ENCODE measurements at places on chromosomes 3 and 15. TPM values are rescaled to one million over a fixed set of nuclear protein-coding genes. Genes with fewer than 3 reads are reported as not detected.

DNA sequence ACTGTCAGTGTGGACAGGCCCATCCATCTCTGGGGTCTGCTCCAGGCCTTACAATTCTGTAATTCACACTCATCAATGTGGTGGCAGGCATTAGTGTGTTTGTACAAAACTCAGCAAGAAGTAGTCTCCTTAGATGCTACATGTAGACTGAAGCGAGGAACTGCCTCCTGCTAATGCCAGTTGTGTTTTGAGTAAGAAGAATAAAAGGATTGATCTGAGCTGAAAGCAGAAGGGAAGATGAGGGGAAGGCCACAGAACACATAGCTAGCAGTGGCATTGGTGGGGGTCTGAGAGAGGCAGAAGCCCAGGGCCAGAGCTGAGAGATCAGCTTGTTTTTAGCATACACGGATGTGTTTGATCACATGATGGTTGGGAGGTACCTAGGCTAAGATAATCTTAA lies 144.1 kb downstream of the TIGIT start:
- H3K36me3 ChIP-seq: no peaks in the 10 kb centered on the region
- no peaks in the 10 kb centered on the region for H3K27me3 ChIP-seq
- no peak overlapping the region for H3K27ac ChIP-seq
- H3K4me1 ChIP-seq: no peaks in the 10 kb centered on the region
- H3K4me3 ChIP-seq: no peak overlapping the region

DNA sequence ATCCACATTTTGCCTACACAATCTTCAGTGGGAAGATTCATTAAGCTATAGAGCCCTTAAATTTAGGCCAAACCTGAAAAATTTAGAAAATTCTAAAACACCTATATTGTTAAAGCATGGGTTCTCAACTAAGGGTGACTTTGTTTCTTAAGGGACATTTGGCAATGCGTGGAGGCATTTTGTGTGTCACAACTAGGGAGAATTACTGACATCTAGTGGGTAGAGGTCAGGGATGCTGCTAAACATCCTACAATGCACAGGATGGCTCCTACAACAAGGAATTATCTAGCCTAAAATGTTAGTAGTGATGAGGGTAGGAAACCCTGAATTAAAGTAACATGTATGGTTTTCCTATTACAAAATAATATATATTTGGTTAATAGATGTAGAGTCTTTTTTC lies 55.8 kb downstream of the TBC1D5 start:
- no peaks in the 10 kb centered on the region for H3K27me3 ChIP-seq
- H3K4me1 ChIP-seq: peaks cover 3% of the 10 kb centered on the region
- H3K4me3 ChIP-seq: no peak overlapping the region
- no peaks in the 10 kb centered on the region for H3K36me3 ChIP-seq
- no peak for DNase-seq

- no peaks in the 10 kb centered on the region for H3K27me3 ChIP-seq
- no peaks in the 10 kb centered on the region for H3K36me3 ChIP-seq
- no peak for DNase-seq
- H3K4me3 ChIP-seq: no peak overlapping the region
- H3K4me1 ChIP-seq: no peaks in the 10 kb centered on the region
These were observed 106.6 kb upstream of the SLC6A6 start for GRCh38 chr3:14295801-14296200.

- no peak overlapping the region for H3K4me3 ChIP-seq
- no peak overlapping the region for H3K27ac ChIP-seq
- no peaks in the 10 kb centered on the region for H3K27me3 ChIP-seq
- H3K36me3 ChIP-seq: no peaks in the 10 kb centered on the region
- no peaks in the 10 kb centered on the region for H3K4me1 ChIP-seq
These were observed 69.3 kb upstream of the SMAD3 start for GRCh38 chr15:66996094-66996493.

DNA sequence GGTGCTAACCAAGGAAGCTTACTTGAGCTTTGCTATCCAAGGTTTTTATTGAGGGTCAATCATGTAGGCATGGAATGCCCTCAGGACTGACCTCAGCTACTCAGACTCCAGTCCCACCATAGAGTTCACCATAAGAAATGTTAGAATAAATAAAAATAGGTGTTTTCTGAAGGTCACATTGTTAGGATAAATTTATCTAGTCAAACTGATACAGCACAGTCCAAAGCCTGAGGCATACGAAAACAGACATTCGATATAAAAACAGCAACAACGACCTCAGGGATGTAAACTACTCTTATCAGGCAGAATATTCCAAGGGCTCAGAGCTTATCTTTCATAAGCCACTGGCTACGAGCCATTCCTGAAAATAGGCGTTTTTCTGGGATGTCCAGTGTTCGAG lies 690.6 kb downstream of the MCTP2 start:
- no peak for DNase-seq
- H3K27ac ChIP-seq: no peak overlapping the region
- H3K36me3 ChIP-seq: no peaks in the 10 kb centered on the region
- no peaks in the 10 kb centered on the region for H3K27me3 ChIP-seq

DNA sequence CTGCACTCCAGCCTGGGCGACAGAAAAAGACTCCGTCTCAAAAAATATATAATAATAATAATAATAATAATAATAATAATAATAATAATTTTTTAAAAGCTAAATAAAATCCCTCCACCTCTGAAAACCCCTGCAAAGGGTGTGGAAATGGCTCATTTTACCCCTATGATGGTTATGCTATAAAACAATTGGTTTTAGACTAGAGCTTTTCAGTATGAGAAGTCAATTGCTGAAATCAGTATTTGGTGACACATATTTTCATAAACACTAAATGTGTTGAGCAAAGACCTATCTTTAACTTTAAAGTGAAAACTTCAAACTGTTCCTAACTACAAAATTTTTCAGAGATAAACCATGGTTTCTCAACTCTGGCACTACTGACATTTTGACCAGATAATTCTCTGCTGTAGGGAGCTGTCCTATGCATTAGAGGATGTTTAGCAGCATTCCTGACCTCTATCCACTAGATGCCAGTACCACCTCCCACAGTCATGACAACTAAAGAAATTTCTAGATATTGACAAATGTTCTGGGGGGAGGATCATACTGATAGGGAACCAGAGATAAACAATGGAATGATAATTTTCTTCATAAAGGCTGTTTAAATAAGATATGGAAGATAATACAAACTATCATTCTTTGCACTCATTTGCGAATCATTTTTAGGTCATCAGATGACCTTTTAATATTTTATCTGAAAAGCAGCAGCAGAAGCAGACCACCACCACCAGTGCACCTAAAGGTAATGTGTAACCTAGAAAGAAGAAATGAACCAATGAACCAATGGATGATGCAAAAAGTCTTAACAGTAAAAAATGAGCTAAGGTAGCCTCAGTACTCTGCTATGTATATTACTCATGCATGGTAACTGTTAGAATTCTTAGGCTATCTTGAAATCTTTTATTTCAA lies 13.8 kb downstream of the PTPN9 start:
- no peak overlapping the region for H3K4me3 ChIP-seq

GRCh38 chr3:161339517-161340500 lies 31.5 kb downstream of the SPTSSB start:
- H3K4me3 ChIP-seq: no peak overlapping the region
- no peaks in the 10 kb centered on the region for H3K36me3 ChIP-seq
- no peak overlapping the region for H3K27ac ChIP-seq
- no peaks in the 10 kb centered on the region for H3K4me1 ChIP-seq

DNA sequence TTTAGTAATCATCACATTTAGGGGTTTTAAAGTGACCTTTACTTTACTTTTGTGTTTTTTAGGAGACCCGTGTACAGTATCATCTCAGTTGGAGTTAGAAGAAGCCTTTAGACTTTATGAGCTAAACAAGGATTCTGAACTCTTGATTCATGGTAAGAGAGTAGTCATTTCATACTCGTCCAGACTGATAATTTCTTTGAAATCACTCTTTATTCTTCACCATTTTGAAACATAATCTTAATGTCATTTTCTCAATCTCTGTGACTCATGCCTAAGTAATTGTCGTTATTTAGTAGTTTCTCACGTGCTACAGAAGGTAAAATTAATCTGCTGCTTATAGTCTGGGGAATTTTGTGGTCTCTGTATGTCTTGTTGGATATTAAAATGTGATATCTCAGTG lies 37.7 kb downstream of the PRKCI start:
- H3K27ac ChIP-seq: no peak overlapping the region
- H3K27me3 ChIP-seq: no peaks in the 10 kb centered on the region
- no peak overlapping the region for H3K4me3 ChIP-seq
- H3K4me1 ChIP-seq: no peaks in the 10 kb centered on the region

DNA sequence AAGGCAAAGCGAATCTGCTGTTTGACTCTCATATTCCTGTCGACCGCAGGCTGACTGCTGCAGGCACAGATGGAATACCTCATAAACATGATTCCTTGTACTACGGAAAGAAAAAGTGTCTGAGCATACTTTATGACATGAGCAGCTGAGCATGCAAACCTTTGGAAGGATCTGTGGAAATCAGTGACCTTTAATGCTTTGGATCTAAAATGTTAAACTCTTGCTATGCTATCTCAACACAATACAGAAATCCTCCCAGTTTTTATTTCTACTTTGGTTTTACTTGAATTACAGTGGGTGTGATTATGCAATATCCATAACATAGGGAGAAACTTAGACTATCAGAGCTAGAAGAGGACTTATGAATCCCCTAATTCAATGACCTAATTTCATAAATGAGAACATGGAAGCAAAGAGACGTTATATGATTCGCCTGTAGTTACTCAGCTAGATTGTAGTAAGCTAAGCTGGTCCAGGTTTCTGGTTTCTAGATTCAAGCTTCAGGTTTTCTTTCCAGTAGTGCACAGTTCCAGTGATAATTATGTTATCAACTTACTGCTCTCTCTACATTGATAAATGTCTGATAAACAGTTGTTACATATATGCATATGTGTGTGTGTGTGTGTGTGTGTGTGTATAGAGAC lies 127.6 kb upstream of the GBE1 start:
- no peak overlapping the region for H3K27ac ChIP-seq
- H3K4me3 ChIP-seq: no peak overlapping the region
- no peak for DNase-seq
- H3K36me3 ChIP-seq: no peaks in the 10 kb centered on the region
- no peaks in the 10 kb centered on the region for H3K4me1 ChIP-seq
- no peaks in the 10 kb centered on the region for H3K27me3 ChIP-seq

- no peak overlapping the region for H3K4me3 ChIP-seq
- H3K27me3 ChIP-seq: no peaks in the 10 kb centered on the region
- H3K36me3 ChIP-seq: no peaks in the 10 kb centered on the region
- H3K4me1 ChIP-seq: no peaks in the 10 kb centered on the region
- no peak for DNase-seq
These were observed 3.5 kb downstream of the PLOD2 start for GRCh38 chr3:146157325-146158060.

GRCh38 chr3:173681188-173681678 lies 283.7 kb downstream of the NLGN1 start:
- H3K27me3 ChIP-seq: no peaks in the 10 kb centered on the region
- no peaks in the 10 kb centered on the region for H3K36me3 ChIP-seq
- H3K27ac ChIP-seq: no peak overlapping the region
- no peaks in the 10 kb centered on the region for H3K4me1 ChIP-seq

DNA sequence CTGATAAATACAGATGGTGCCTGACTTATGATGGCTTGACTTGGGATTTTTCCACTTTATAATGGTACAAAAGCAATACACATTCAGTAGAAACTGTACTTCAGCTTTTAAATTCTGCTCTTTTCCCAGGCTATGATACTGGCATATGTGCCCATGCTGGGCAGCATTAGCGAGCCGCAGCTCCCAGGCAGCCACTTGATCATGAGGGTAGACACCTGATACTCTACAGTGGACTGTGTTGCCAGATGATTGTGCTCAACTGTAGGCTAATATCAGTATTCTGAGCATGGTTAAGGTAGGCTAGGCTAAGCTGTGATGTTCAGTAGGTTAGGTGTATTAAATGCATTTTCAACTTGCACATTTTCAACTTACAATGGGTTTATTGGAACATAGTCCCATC lies 17.7 kb upstream of the FEM1B start:
- no peak for DNase-seq
- no peaks in the 10 kb centered on the region for H3K36me3 ChIP-seq
- H3K27ac ChIP-seq: no peak overlapping the region
- H3K27me3 ChIP-seq: no peaks in the 10 kb centered on the region
- no peak overlapping the region for H3K4me3 ChIP-seq

DNA sequence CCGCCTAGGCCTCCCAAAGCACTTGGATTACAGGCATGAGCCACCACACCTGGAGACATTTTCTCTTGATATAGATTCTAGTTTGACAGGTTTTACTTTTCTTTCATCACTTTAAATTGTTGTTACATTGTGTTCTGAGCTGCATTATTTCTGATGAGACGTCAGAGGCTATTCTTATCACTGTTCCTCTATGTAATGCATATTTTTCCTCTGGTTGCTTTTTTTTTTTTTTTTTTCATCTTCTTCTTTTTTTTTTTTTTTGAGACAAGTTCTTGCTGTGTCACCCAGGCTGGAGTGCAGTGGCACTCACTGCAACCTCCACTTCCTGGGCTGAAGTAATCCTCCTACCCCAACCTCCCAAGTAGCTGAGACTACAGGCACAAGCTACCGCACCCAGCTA lies 41.2 kb downstream of the TRA2B start:
- DNase-seq: no peak
- H3K27me3 ChIP-seq: no peaks in the 10 kb centered on the region
- no peaks in the 10 kb centered on the region for H3K4me1 ChIP-seq

DNA sequence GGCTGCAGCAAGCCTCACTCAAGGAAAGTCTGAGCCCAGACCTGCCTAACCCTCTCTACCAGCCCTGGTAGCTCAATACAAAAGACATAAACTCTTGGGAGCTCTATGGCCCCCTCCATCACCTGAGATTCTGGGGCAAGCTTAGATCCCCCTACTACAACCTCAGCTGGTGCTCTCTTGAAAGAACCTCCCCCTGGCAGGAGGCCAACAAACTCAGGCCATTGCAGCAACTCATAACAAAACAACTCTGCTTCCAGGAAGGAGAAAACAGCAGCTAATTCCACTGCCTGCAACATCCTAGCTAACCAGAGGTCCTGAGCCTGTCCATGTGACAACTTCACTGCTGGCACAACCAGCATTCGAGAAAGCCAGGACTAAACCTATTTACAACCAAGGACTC lies 169.2 kb downstream of the ROBO1 start:
- H3K4me3 ChIP-seq: no peak overlapping the region
- no peaks in the 10 kb centered on the region for H3K27me3 ChIP-seq
- no peaks in the 10 kb centered on the region for H3K4me1 ChIP-seq
- H3K36me3 ChIP-seq: no peaks in the 10 kb centered on the region

- no peak overlapping the region for H3K4me3 ChIP-seq
- DNase-seq: no peak
- H3K36me3 ChIP-seq: no peaks in the 10 kb centered on the region
- no peaks in the 10 kb centered on the region for H3K4me1 ChIP-seq
- no peaks in the 10 kb centered on the region for H3K27me3 ChIP-seq
- no peak overlapping the region for H3K27ac ChIP-seq
These were observed 46.6 kb downstream of the FBLN2 start for GRCh38 chr3:13595485-13595884.

GRCh38 chr3:195570344-195570743 lies 13.4 kb downstream of the APOD start:
- no peaks in the 10 kb centered on the region for H3K4me1 ChIP-seq
- H3K27me3 ChIP-seq: no peaks in the 10 kb centered on the region
- no peak overlapping the region for H3K4me3 ChIP-seq
- H3K36me3 ChIP-seq: no peaks in the 10 kb centered on the region
- H3K27ac ChIP-seq: no peak overlapping the region
- DNase-seq: no peak

- H3K4me1 ChIP-seq: no peaks in the 10 kb centered on the region
- H3K27me3 ChIP-seq: no peaks in the 10 kb centered on the region
- H3K36me3 ChIP-seq: no peaks in the 10 kb centered on the region
- DNase-seq: no peak
- H3K4me3 ChIP-seq: no peak overlapping the region
These were observed 101.5 kb upstream of the TGFBR2 start for GRCh38 chr3:30504939-30505338.

The SLC12A1 gene
- not detected for total RNA-seq

The SCN11A gene
- 0.28 TPM for total RNA-seq

All from Peyer's patch (tissue), 4 donors.